ENCODE measurements at places on chromosomes 16 and 17. TPM values are rescaled to one million over a fixed set of nuclear protein-coding genes. Genes with fewer than 3 reads are reported as not detected.

The CD300LF gene
- polyA plus RNA-seq, result 0.28 TPM

The AOC3 gene
- 13.3 TPM for polyA plus RNA-seq

The SGCA gene
- polyA plus RNA-seq, result 368 TPM

The FTSJ3 gene
- 36.5 TPM for polyA plus RNA-seq

The GINS2 gene
- 7.4 TPM for polyA plus RNA-seq

The TPSB2 gene
- polyA plus RNA-seq, result 2.6 TPM

The TLE7 gene
- polyA plus RNA-seq, result not detected

The RBFOX1 gene
- 59.9 TPM for polyA plus RNA-seq

The ZNF764 gene
- polyA plus RNA-seq, result 6.2 TPM

The PIK3R5 gene
- 1.3 TPM for polyA plus RNA-seq

The ADAD2 gene
- 0.94 TPM for polyA plus RNA-seq

The KRT27 gene
- not detected for polyA plus RNA-seq

The ACE gene
- polyA plus RNA-seq, result 10.3 TPM

The MED13 gene
- polyA plus RNA-seq, result 26.2 TPM

The OTOP2 gene
- not detected for polyA plus RNA-seq

The C16orf89 gene
- polyA plus RNA-seq, result 0.39 TPM

The NPIPB6 gene
- polyA plus RNA-seq, result 2.0 TPM

The LPCAT2 gene
- 21.8 TPM for polyA plus RNA-seq

The TMEM88 gene
- 23.0 TPM for polyA plus RNA-seq

The KRT13 gene
- not detected for polyA plus RNA-seq

Measured in forelimb muscle (tissue), 1 donor.